Panc1 (cell line): ENCODE measurements at places on chromosomes 11 and 22. TPM values are rescaled to one million over a fixed set of nuclear protein-coding genes. Genes with fewer than 3 reads are reported as not detected.

Gene KDM4D
- total RNA-seq = 0.87 TPM

Gene NCAM1
- total RNA-seq = 0.18 TPM

Gene PRG2
- total RNA-seq = not detected

Gene ATM
- total RNA-seq = 95.6 TPM

Gene KRTAP5-11
- total RNA-seq = not detected

Gene MAFF
- total RNA-seq = 6.4 TPM

Gene MISFA
- total RNA-seq = 5.0 TPM

DNA sequence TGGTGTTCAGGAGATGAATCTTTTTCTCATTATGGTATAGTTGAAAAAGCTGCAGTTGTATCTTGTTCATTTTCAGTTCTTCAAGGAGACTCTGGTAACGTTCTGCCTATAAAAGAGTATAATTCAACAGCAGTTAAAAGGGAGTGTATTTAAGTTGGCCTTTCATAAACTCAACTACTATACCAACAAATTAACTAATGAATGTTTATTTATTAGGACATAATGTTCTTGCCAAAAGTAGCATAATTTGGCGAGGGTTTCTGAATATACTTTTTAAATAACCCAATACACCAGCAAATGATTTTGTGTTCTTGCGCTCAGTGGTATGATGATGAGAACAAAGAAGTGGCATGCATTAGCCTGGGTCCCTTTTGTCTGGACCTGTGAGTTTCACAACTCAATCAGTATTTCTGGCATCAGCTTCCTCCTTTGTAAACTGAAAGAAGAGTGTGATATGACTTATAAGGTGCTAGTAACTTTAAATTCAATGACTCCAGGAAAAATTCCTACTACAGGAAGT is 10.9 kb downstream of the SMC1B start:
- no peak for DNase-seq

- DNase-seq = no peak
These were observed 4.4 kb upstream of the SREBF2 start for GRCh38 chr22:41828516-41828915.

- DNase-seq = no peak
These were observed 18.0 kb upstream of the BID start for GRCh38 chr22:17792299-17792698.

DNA sequence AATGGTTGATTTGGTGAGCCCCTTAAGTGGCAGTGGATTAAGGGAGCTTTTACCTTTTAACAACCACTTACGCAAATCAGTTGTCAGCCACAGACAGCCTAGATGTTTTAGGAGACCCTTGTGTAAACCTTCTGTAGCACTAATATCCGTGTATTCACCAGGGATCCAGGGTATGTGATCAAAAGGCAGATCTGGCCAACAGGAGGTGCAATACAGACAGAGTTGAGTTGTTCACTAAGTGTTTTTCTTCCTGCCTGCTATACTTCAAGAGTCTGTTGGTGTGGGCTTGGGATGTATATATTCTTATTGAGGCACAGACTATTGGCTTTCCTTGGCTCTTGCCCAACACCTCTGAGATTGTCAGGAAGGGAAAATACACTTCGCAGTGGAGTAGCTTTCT is 175.1 kb downstream of the FAT3 start:
- DNase-seq = no peak

- DNase-seq = no peak
These were observed 45.3 kb downstream of the CHRDL2 start for GRCh38 chr11:74685905-74686304.

DNA sequence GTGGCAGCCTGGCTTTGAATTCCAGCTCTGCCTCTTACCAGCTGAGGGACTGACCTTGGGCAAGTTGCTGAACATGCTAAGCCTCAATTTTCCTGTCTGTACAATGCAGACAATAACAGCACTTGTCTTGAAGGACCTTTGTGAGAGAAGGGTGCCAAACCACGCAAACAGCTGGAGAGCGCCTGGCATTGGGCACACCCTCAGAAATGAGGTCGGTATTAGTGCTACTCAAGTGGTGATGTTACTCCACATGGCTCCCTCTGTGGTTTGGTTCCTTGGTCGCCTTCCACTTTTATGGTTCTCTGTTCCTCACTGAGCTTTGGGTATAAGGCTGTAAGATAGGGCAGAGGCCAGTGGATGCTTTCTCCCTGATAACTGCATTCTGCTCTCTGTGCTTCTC is 8.2 kb downstream of the UBASH3B start:
- DNase-seq = no peak

- DNase-seq = no peak
These were observed 713.9 kb downstream of the ETS1 start for GRCh38 chr11:127873478-127873877.

- no peak for DNase-seq
These were observed 78.5 kb downstream of the TENM4 start for GRCh38 chr11:79362206-79362757.

GRCh38 chr11:47378010-47378835 is at the start of gene SPI1:
Gene SPI1, minus strand, starts transcription at chr11:47378547. Its CDS starts 194 bp downstream, at chr11:47378353.
- DNase-seq = no peak

DNA sequence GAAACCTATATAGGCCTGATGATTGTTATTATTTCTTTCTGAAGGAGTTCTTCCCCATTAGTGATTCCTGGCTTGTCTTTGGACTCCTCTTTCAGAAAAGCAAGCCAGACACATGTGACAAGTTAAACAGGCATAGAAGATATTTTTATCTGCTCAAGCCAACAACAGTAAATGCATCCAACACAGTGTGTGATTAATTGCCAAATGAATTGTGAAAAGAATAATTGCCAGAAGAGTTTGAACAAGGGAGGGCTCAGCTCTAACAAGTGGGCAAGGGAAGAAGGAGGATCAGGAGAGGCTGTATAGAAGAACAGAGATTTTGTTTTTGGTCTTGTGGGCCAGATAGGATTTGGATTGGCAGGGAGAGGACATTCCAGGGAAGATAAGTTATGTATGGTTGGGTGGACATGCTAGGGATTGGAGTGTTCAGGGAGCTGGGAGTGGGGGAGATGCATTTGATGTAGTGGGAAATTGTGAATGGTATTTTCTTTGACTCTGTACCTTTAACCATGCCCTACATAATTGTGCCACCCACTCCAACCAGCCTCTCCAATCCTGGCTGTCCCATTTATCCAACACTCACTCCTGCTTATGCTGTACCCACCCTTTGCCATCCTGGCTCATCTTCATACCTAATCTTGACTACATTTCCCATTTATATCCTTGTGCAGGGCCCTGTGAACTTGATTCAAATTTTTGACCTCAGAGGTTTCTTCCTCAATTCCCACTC is 172.8 kb downstream of the RRAS2 start:
- DNase-seq = no peak

- DNase-seq = no peak
These were observed 47.0 kb downstream of the YAP1 start for GRCh38 chr11:102157219-102157618.

DNA sequence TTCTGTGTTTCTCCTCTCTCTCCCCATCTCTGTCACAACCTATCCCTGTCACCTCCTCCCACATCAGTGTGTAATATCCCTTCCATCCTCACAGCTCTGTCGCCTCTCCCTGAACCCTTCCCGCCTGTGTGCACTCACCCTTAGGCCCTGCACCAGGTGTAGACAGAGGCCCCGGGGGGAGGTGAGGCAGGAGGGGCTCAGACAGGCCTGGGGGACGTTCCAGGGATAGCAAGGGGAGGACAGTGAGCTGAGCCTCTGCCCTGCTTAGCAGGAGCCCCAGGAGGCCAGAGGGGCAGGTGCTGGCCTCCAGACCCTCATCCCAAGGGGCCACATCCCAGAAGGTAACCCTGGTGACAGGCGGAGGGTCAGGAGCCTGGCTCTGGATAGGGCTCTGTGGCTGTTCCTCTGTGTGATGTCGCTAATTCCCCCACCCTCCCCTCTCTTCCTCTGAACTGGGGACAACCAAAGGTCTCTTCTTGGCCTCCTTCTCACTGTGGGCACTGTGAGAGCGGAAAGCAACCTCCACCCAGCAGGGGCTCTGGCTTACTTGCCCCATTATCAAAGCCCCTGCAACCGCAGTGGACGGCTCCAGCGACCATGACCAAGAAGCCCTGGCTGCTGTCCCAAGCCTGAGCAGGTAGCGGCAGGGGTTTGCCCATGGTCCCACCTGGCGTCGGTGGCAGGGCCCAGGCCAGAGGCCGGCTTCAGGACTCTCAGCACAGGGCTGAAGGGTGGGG is 35.7 kb downstream of the KCNJ4 start:
- DNase-seq = no peak

- DNase-seq = no peak
These were observed 76.0 kb upstream of the KCNQ1OT1 start for GRCh38 chr11:2775626-2776350.

DNA sequence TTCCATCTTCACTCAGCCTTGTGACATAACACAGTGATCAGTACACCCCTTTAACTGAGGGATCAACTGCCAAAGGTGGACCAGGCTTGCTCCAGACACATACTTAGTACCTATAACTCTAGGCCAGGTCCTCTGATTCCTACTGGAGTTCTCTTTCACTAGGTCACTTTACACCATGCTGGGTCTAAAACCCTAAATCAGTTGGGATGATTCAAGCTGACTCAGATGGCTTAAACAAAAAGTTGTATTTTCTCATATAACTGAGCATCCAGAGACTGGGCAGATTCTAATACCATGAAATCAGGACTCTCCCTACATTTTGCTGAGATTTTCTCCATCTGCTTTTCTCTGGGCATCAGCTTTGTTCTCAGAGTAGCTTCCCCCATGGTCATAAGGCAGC is 26.0 kb upstream of the FLI1 start:
- no peak for DNase-seq
